Neural crest cell (in vitro differentiated cells): ENCODE measurements at places on chromosomes 2 and 18. TPM values are rescaled to one million over a fixed set of nuclear protein-coding genes. Genes with fewer than 3 reads are reported as not detected.

- H3K27me3 ChIP-seq, result no peaks in the 10 kb centered on the region
- H3K4me1 ChIP-seq, result peaks cover 18% of the 10 kb centered on the region
- H3K27ac ChIP-seq, result no peak overlapping the region
- H3K4me3 ChIP-seq, result no peak overlapping the region
- DNase-seq, result no peak
- peaks cover under 1% of the 10 kb centered on the region for H3K36me3 ChIP-seq
Measured at GRCh38 chr18:2914185-2914880, 67.5 kb downstream of the EMILIN2 start.

- H3K27me3 ChIP-seq, result no peaks in the 10 kb centered on the region
- no peaks in the 10 kb centered on the region for H3K36me3 ChIP-seq
- H3K4me3 ChIP-seq, result no peak overlapping the region
- H3K27ac ChIP-seq, result no peak overlapping the region
- H3K4me1 ChIP-seq, result no peaks in the 10 kb centered on the region
Measured at GRCh38 chr2:64599469-64599868, 54.2 kb downstream of the SERTAD2 start.

DNA sequence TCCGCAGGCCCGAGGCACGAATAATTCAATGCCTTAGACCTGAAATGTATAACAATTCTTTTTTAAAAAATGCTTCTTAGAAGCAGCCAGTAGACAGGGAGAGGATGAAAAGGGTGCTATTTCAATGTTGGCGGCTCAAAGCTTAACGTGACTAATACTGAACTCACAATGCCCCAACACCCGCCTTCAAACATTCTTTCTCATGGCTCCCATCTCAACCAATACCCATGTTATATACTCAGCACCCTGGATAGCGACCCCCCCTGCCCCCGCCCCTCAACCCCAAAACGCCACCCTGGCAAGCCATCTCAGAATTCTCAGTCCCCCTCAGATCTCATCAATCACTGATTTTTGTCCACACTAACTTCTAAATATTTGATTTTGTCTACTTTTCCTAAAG, 4.4 kb downstream of the FBXO41 start:
- H3K4me1 ChIP-seq, result no peaks in the 10 kb centered on the region
- peak overlapping the region; percentile 44 for H3K4me3 ChIP-seq
- DNase-seq, result no peak
- peaks cover 52% of the 10 kb centered on the region for H3K27me3 ChIP-seq

DNA sequence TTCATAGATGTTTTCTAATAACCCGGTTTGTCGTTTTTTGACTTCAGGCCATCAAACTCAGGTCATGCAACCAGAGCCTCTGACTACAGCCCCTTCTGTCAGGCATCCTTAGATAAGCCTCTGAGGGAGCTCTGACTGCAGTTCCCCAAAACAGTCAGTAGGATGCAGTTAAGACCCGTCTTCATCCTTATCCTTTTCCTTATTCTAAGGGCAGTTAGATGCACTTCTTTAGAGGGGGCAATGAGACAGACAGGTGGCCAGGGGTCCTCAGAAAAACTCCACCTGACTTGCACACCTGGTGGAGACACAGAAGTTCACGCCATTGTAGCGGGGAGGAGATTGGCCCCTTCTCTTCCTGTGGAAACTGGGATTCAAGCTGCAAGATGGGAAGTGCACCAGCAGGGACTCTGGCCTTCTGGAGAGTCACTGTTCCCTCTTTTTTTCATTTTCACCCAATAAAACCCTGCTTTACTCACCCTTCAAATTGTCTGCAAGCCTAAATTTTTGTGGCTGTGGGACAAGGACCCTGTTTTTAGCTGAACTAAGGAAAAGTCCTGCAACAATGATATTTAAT, 104.8 kb upstream of the TFPI start:
- no peak overlapping the region for H3K27ac ChIP-seq
- H3K36me3 ChIP-seq, result no peaks in the 10 kb centered on the region
- H3K27me3 ChIP-seq, result no peaks in the 10 kb centered on the region
- no peaks in the 10 kb centered on the region for H3K4me1 ChIP-seq
- H3K4me3 ChIP-seq, result no peak overlapping the region

DNA sequence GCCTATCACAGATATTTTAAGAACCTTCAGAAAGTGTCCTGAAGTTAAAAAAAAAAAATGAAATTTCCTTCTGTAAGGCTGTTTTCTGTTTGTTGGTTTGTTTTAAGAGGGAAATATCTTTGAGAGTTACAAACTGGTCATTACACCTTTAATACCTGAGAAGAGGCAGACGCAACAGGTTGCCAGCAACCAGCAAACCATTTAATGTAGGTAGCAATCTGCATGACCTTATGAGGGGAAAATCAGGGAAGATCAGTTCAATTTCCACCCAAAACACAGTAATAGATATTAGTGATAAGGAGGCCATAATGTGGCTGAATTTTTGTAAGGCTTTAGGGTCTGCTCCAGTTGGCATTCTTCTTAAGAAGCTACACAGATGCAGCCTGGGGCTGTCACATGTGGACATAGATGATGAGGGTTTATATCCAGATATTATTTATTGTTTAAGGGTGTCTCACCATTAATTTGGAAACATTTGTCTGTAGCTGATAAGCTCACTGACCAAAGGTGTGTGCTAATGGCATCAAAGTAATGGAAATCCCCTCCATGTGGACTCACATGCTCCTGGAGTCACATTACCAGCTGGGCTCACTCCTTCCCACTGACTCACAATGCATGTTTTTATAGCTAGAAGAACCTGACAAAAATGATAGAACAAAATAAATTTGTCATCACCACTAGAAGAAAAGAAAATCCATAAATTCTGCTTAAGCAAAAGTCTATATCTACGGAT, 83.5 kb upstream of the DTNA start:
- H3K4me1 ChIP-seq, result no peaks in the 10 kb centered on the region
- no peak for DNase-seq
- no peak overlapping the region for H3K4me3 ChIP-seq
- H3K36me3 ChIP-seq, result no peaks in the 10 kb centered on the region
- H3K27me3 ChIP-seq, result no peaks in the 10 kb centered on the region
- H3K27ac ChIP-seq, result no peak overlapping the region

DNA sequence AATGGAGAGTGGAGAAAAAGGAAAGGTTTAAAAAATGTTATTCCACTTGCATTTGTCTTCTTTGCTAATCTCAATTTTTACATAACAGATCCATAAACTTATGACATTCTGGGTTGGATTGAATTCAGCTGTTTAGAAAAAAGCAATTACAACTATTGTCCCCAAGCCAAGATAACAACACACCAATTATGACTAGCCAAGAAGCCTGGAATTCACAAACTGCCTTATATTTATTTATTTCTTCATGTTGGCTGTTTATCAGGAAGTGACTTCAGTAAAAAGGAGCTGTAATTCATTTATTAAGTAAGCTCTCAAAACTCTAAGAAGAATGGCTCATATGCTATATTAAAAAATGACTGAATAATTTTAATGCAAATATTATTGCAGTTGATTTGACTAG, 137.4 kb downstream of the CALCRL start:
- H3K36me3 ChIP-seq, result no peaks in the 10 kb centered on the region
- no peaks in the 10 kb centered on the region for H3K27me3 ChIP-seq
- H3K4me3 ChIP-seq, result no peak overlapping the region
- H3K4me1 ChIP-seq, result no peaks in the 10 kb centered on the region

- no peak overlapping the region for H3K27ac ChIP-seq
- DNase-seq, result no peak
- peaks cover 82% of the 10 kb centered on the region for H3K27me3 ChIP-seq
- H3K36me3 ChIP-seq, result no peaks in the 10 kb centered on the region
- H3K4me3 ChIP-seq, result no peak overlapping the region
Measured at GRCh38 chr2:10083692-10084211, 3.5 kb upstream of the CYS1 start.

- no peaks in the 10 kb centered on the region for H3K36me3 ChIP-seq
- no peak for DNase-seq
- H3K27ac ChIP-seq, result no peak overlapping the region
- no peaks in the 10 kb centered on the region for H3K27me3 ChIP-seq
- H3K4me1 ChIP-seq, result peaks cover 21% of the 10 kb centered on the region
- no peak overlapping the region for H3K4me3 ChIP-seq
Measured at GRCh38 chr18:58638441-58638840, 9.6 kb upstream of the ALPK2 start.

- H3K27me3 ChIP-seq, result no peaks in the 10 kb centered on the region
- H3K27ac ChIP-seq, result no peak overlapping the region
- H3K4me1 ChIP-seq, result no peaks in the 10 kb centered on the region
- peaks cover 18% of the 10 kb centered on the region for H3K36me3 ChIP-seq
- DNase-seq, result no peak
- H3K4me3 ChIP-seq, result no peak overlapping the region
Measured at GRCh38 chr2:127790694-127791529, 20.1 kb downstream of the WDR33 start.

DNA sequence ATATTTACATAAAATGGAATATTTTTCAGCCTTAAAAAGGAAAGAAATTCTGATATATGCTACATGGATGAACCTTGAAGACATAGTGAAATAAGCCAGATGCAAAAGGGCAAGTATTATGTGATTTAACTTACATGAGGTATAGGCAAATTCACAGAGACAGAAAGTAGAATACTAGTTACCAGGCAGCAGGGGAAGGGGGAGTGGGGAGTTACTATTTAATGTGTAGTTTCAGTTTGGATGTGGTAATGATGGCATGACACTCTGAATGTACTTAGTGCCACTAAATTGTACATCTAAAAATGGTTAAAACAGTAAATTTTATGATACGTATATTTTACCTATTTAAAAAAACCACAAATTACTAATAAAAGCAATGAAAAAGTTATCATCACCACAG, 12.1 kb downstream of the METTL4 start:
- peaks cover 6% of the 10 kb centered on the region for H3K4me1 ChIP-seq
- H3K27ac ChIP-seq, result no peak overlapping the region
- peaks cover 3% of the 10 kb centered on the region for H3K36me3 ChIP-seq
- H3K27me3 ChIP-seq, result no peaks in the 10 kb centered on the region

DNA sequence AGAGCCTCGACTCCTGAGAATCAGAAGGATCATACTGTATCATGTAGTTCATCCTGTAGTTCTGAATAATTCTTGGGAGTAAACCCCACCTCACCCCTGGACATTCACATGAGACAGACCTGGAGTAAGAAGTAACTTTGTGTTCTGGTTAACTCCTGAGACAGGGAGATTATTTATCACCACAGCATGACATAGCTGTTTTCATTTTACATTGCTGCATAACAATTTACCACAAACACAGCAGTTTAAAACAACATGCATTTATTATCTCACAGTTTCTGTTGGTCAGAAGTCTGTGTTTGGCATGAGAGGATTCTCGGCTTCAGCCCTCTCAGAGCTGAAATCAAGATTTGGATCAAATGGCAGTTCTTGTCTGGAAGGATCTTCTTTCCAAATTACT, 855.8 kb upstream of the FANCL start:
- DNase-seq, result no peak
- H3K4me3 ChIP-seq, result no peak overlapping the region
- H3K36me3 ChIP-seq, result peaks cover 6% of the 10 kb centered on the region
- no peak overlapping the region for H3K27ac ChIP-seq
- no peaks in the 10 kb centered on the region for H3K27me3 ChIP-seq

DNA sequence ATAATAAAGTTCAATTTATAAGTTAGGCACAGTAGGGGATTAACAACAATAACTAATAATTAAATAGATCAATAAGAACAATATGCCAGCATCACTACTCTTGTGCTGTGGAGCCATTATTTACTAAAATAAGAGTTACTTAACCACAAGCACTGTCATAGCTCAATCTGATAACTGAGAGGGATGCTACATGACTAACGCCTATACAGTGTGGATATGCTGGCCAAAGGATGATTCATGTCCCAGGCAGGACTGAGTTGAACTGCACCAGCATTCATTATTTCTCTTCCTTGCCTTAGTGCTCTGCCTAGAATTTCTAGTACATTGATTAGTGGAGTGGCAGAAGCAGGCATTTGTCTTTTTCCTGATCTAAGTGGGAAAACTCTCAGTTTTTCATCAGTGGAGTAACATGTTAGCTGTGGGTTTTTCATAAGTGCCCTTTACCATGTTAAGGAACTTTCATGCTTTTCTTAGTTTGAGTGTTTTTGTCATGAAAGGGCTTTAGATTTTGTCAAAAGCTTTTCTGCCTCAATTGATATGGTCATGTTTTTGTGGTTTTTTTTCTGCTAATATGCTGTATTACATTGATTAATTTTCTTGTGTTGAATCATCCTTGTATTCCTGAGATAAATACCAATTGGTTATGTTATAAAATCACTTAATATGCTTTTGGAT, 21.7 kb downstream of the KIAA1328 start:
- no peaks in the 10 kb centered on the region for H3K27me3 ChIP-seq
- no peak for DNase-seq
- no peak overlapping the region for H3K4me3 ChIP-seq
- no peak overlapping the region for H3K27ac ChIP-seq

GRCh38 chr2:42117923-42118753, 51.0 kb upstream of the EML4 start:
- H3K27me3 ChIP-seq, result no peaks in the 10 kb centered on the region
- H3K4me1 ChIP-seq, result peaks cover 12% of the 10 kb centered on the region
- peak overlapping the region; percentile 41 for H3K27ac ChIP-seq
- no peak overlapping the region for H3K4me3 ChIP-seq
- no peak for DNase-seq

GRCh38 chr2:55063713-55064323, 13.6 kb upstream of the RTN4 start:
- no peaks in the 10 kb centered on the region for H3K36me3 ChIP-seq
- no peak overlapping the region for H3K4me3 ChIP-seq
- H3K27ac ChIP-seq, result no peak overlapping the region
- no peaks in the 10 kb centered on the region for H3K4me1 ChIP-seq

DNA sequence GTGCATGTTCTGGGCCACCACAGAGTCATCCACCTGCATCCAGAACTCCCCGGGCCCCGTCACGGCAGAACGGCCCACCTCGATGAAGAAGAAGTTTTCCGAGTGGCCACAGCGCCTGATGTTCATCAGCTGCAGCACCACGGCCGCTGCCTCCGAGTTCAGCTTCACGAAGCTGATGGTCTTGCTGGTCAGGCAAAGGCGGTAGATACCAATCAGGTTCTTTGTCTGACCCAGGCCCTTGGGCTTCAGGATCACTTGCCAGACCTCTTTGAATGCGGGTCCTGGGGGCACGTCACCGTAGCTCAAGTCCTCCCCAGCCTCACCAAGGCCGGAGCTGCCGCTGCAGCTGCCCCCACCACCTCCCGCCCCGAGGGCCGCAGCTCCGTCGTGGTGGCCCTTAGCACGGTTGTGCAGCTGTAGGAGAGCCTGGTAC, 1.6 kb downstream of the IRS1 start:
- DNase-seq, result no peak
- peaks cover 43% of the 10 kb centered on the region for H3K4me1 ChIP-seq
- H3K27me3 ChIP-seq, result peaks cover under 1% of the 10 kb centered on the region
- H3K4me3 ChIP-seq, result peak overlapping the region; percentile 93

DNA sequence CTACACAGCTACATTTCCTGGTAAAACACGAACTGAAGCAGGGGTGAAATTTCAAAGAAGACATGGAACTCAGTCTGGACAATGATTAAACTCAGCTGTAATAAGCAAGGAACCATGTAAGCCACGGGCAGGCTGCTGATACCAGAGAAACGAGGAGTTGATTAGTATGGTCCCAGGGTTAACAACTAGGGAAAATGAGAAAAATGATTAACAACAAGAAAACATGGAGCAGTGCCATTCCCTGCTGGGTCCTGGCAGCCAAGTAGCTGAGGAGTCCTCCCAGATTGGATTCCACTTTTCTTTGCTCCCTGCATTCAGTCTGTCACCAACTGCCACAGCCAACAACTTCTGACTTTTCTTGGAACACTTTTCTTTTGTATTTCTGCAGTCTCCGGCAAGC, 517.0 kb upstream of the KLHL29 start:
- DNase-seq, result no peak
- no peak overlapping the region for H3K27ac ChIP-seq
- no peaks in the 10 kb centered on the region for H3K36me3 ChIP-seq
- H3K4me3 ChIP-seq, result no peak overlapping the region

The ADAM23 gene
- 31.2 and 34.0 TPM in 2 replicates for total RNA-seq

The VWA3B gene
- not detected in 2 replicates for total RNA-seq

The TUBB8B gene
- total RNA-seq, result not detected in 2 replicates

The ARHGAP25 gene
- 2.5 and 3.0 TPM in 2 replicates for total RNA-seq

The ST6GAL2 gene
- total RNA-seq, result 8.1 and 9.7 TPM in 2 replicates

The MARCHF4 gene
- 0.86 and 1.2 TPM in 2 replicates for total RNA-seq

The CDH2 gene
- 234 and 238 TPM in 2 replicates for total RNA-seq
